ENCODE measurements at places on chromosomes 12 and 14. TPM values are rescaled to one million over a fixed set of nuclear protein-coding genes. Genes with fewer than 3 reads are reported as not detected.

LRP1-AS gene
- not detected for total RNA-seq

CLEC9A gene
- total RNA-seq, result not detected

TESPA1 gene
- not detected for total RNA-seq

ENDOU gene
- total RNA-seq, result not detected

RNF212B gene
- not detected for total RNA-seq

STXBP6 gene
- total RNA-seq, result 7.0 TPM

MYH6 gene
- not detected for total RNA-seq

FRMD6 gene
- 129 TPM for total RNA-seq

TSHR gene
- total RNA-seq, result not detected

SIX1 gene
- total RNA-seq, result 339 TPM

TTC9 gene
- 0.99 TPM for total RNA-seq

LGR5 gene
- total RNA-seq, result 55.8 TPM

SERPINA10 gene
- total RNA-seq, result not detected

TAS2R42 gene
- total RNA-seq, result not detected

KLHL33 gene
- 0.05 TPM for total RNA-seq

TRAF3 gene
- total RNA-seq, result 15.9 TPM

RASAL1 gene
- total RNA-seq, result not detected

ABHD12B gene
- total RNA-seq, result not detected

CAMKK2 gene
- total RNA-seq, result 33.0 TPM

GPR84 gene
- not detected for total RNA-seq

RIPK3 gene
- 1.3 TPM for total RNA-seq

DTX1 gene
- total RNA-seq, result not detected

CCDC198 gene
- total RNA-seq, result not detected

FOXA1 gene
- total RNA-seq, result not detected

GLIPR1L1 gene
- total RNA-seq, result not detected

SERPINA9 gene
- not detected for total RNA-seq

OVCH1 gene
- 0.52 TPM for total RNA-seq

CCDC38 gene
- not detected for total RNA-seq

COX8C gene
- not detected for total RNA-seq

SLC6A12 gene
- total RNA-seq, result not detected

PAWR gene
- 213 TPM for total RNA-seq

PPP1R1A gene
- total RNA-seq, result not detected

ANO4 gene
- total RNA-seq, result 0.48 TPM

Data from osteocyte (in vitro differentiated cells).